ENCODE measurements at places on chromosomes 6 and 20.

DNA sequence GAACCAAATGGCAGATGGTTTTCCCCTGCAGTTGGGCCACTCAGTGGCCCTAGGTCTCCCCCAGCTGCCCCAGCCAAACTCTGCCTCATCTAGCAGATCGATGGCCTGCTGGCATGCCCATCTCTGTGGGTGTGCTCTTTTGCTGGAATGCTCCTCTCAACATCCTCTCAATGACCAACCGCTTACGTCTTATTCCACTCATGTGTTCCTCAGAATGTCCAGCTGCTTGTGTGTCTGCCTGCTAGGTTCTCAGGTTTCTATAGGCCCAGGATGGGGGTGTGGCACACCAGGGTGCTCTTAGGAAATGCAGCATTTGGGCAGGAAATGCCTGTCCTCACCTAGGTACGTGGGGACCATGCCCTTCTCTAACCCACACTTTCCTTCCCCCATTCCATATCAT, 509.9 kb upstream of the SYNCRIP start:
- DNase-seq, result no peak

GRCh38 chr6:144285798-144286502, 815 bp downstream of the UTRN start:
- no peak for DNase-seq

GRCh38 chr6:166697113-166697512, 70.1 kb upstream of the RPS6KA2 start:
- no peak for DNase-seq

DNA sequence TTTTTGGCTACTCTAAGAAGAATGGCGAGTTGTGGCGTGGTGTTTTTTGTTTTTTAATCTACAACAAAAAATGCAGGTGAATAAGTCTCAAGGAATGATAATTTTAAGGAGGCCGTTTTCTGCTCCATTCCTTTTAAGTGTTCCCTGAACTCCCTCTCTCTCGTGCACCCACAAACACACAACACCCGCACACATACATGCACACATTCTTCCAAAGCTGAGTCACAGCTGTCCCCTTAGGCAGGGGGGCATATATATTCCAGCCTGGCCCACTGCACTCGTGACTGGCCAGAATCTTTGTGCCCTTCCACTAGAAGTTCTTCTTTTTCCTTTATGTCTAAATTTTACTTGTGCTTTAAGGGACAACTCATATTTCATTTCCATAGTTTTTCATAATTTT, 405.7 kb downstream of the LMBRD1 start:
- no peak for DNase-seq

DNA sequence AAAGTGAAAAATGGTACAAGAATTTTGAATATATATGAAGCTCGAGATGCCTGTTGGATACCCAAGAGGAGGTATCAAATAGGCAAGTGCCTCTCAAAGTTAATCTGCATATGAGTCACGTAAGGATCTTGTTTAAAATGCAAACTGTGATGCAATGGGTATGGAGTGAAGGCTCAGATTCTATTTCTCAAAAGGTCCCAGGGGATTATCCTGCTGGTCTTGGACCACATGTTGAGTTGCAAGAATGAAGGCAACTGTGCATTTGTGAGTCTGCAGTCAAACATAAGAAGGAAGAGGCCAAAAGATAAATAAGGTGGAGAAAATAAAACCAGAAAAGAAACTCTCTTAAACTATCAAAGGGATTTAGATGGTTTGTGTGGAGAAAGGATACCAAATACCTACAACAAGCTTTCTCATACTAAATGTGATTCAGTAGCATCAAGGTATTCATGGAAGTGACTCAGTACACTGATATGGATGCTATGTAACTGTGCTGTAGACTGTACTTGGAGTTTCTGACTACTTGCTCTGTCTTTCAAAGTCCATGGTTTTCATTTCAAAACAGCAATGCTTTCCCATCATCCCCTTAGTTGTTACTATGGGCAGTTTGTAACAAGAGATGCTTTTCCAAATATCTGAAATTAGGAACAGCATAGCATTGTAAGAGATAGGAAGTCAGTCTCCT, 106.3 kb downstream of the GFRAL start:
- DNase-seq, result no peak

- no peak for DNase-seq
Observed at GRCh38 chr6:70112716-70113115, 190.2 kb downstream of the COL9A1 start.

GRCh38 chr6:41527721-41528408, 18.3 kb upstream of the FOXP4 start:
- no peak for DNase-seq

- no peak for DNase-seq
Observed at GRCh38 chr20:4812216-4812615, 90.5 kb downstream of the PRND start.

DNA sequence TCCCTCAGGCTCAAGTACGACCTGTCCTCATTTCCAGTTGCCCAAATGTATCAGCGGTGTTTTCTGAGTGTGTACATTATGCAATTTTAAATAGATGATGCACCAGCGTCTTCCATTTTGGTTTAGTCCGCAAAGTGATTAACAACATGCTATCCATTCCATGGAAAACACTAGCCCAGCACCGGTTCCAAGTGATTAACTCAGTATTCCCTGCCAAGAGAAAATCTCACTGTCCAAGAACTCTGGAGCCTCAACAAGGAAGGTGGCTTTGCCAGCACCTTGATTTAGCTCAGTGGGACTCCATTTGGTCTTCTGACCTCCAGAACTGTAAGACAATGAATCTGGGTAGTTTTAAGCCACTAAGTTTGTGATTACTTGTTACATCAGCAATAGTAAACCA, 107.2 kb downstream of the FOXC1 start:
- no peak for DNase-seq

DNA sequence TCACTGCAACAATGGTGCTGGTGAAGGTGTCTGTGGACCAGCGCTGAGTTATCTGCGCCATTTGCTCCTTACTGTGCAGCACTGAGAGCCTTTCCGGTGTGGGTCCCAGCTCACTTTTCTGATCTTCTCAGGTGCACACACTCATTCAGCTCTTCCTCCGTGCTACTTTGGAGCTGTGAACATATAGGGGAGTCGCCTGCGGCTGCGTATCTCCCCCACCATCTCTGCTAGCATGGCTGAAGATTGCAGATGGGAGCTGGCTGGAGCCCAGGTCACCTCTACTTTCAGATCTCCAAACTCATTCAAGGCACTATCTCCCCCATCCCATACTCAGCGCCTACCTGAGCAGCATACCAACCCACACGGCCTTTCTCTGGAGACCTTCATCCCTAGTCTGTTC, 96.9 kb downstream of the DHX35 start:
- DNase-seq, result no peak

- no peak for DNase-seq
Observed at GRCh38 chr6:3822747-3823445, 26.3 kb upstream of the FAM50B start.

DNA sequence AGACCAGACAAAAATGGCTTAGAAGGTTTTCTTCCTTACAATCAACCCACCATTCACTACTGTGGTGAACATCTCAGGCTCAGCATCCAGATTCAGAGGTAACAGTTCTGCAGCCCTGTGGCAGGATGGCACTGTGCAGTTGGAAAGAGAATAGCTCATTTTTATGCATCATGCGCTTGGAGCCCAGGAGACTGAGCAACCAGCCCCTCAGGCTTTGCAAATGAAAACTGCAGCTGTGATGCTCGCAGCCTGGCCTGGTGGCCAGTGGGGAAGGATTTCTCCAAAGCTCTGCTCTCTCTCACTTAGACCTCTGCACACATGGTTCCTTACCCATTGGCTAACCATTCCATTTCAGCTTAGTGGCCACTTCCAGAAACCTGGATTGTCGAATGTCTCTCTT, 45.8 kb downstream of the GABRR2 start:
- no peak for DNase-seq

DNA sequence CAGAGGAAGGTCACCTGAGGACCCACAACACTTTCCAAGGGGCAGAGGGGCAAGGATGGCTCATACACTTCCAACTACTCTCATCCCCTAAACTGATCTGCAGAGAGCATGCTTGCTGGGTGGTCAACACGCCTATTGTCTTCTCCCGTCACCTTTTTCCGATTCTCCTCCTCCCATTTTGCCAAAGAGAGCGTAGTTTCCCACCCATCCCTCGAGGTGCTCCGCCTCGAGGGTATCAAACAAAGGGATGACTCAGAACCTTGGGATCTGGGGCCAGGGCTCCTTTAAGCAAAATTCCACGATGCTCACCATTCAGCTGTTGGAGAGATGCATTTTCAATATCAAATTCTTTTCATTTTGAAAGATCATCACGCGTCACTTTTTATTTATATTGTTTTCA, 507.5 kb upstream of the SULF2 start:
- DNase-seq, result no peak

DNA sequence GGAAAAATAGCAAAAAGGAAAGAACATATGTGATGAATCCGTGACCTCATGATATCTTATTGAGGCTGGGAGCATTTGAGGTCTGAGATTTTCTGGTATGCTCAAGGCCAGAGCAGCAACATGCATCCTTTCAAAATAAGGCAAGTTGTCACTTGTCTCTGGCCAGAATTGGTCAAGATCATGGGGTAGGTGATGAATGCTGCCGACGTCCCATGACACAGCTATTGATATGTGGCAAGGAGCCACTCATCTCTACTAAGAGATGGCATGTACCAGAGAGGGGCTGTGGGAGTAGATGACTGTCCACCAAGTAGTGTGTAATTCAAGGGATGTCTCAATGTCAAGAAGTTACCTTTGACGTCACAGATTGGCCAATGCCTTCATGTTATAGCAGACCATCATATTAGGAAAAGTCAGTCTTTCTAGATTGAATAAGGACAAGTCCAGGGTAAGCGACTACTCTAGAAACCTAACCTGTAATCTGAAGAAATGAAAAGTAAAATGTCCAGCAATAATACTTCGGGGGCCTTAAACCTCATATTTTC, 527.4 kb downstream of the BMP2 start:
- no peak for DNase-seq

- DNase-seq, result no peak
Observed at GRCh38 chr6:34547701-34548644, 8.2 kb downstream of the SPDEF start.

DNA sequence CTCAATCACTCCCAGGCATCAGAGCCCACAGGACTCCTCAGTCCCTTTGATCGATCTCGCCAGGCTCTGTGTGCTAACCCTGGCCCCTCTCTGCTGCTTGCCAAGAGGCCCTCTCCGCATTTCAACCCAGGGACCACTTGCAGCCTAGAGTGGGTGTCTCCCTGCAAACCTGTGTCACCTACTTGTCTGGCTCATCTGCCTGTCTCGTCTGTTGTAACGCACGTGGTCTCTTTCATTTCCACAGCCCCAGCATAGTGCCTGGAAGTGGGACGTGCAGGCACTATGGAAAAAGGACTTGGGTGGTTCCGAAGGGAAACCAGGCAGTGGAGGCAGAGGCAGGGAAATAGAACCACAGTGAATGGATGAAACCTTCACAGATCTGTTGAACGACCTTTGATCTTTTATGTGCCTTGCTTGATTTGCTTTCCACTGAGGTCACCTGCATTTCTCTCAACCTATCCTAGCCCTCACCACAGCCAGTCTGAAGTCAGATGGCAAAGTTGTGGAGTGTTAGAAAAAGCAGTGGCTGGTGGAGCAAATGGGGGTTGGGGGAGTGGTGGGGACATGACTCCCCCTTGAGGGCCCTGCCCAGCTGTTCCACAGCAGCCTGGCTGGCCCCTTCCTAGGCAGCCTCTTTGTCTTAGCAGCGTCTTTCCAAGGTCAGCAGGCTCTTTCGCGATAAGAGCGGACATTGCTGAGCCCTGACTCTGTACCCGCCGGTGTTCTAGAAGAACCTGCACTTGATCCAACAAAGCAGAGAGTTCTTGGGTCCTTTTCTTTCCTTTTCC, 55.8 kb upstream of the TAGAP start:
- no peak for DNase-seq

GRCh38 chr6:109944448-109944847, 33.7 kb upstream of the GPR6 start:
- DNase-seq, result no peak

DNA sequence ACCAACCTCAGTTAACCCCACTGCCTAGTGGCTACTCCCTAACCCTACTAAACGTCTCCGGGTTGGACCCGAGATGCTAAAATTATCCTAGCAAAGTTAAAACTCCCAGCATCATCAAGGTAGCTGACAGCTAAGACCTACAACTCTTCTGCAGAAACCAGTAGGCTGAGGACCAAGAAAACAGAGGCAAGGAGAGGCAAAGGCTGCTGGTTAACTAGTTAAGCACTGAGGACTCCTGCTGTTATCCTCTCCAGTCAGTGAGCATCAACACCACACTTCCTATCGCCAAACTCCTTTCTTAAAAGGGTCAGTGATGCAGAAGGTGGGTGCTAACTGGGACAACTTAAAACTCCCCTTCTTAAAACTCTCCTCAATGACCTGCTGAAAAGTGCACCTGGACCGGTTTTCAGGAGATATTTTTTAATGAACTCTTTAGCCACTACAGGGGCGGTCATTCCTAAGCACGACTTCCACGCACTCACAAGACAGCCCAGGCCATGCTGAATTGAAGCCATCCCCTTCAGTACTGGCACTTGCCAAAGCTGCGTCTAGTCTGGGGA, 1.7 kb downstream of the TRERF1 start:
- DNase-seq, result no peak

DNA sequence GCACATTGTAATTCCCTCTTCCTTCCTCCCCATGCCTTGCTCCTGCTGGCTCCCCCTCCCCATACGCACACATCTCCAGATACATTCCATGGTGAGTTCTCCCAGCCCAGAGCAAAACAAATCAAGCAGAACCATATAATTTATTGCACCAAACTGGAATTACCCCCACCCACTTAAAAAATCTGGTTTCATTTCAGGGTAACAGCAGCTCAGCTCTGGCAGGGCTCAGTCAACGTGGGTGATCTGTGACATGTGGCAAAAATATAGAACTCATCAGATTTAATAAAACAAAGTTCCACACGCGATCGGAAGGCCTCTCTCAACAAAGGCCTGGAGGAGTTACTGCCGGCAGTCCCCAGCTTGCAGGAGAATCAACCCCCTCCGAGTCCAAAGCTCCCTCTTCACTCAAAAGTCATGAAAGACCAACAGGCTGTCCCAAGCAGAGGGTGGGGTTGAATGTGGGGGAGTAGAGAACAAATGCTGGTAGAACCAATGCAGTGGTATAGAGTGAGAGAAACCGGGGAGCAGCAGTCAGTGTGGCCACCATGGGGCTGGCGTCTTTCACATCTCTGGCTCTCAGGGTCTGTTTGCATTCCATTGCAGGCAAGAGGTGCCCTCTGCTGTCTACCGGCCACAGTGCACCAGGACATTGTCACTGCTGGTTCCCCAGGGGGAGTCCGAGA, 323.3 kb upstream of the NT5E start:
- no peak for DNase-seq
